ENCODE measurements at places on chromosomes 12 and 14.

DNA sequence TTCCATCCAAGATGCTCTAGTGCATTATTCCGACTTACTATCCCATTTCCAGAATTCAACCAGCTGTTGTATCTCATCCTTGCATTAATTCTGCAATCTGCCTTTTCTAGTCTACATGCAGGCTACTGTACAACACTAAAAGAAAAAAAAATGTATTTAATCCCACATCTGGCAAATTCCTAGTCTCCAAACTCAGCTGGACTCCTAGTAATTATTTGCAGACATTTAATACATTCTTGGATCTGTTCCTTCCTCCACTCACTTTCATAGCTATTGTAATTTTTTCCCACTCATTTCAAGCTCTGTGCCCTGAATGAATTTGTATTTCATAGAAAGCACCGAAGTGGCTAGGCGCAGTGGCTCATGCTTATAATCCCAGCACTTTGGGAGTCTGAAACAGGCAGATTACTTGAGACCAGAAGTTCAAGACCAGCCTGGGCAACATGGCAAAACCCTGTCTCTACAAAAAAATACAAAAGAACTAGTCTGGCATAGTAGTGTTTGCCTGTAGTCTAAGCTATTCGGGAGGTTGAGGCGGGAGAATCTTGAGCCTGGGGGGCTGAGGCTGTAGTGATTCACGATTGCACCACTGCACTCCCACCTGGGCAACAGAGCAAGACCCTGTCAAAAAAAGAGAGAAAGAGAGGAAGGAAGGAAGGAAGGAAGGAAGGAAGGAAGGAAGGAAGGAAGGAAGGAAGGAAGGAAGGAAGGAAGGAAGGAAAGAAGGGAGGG lies 39.5 kb upstream of the YAF2 start:
- no peak for DNase-seq

- no peak for DNase-seq
Measured at GRCh38 chr14:29805415-29806123, 122.1 kb downstream of the PRKD1 start.

- DNase-seq, result no peak
Measured at GRCh38 chr12:24522736-24523135, 426.2 kb downstream of the BCAT1 start.

GRCh38 chr12:111437816-111438454 lies 32.2 kb downstream of the SH2B3 start:
- DNase-seq, result no peak

- no peak for DNase-seq
Measured at GRCh38 chr12:106831699-106832098, 57.2 kb downstream of the RIC8B start.

All from NCI-H187 (cell line).